GM13976 (cell line): ENCODE measurements at places on chromosomes 5 and 9.

DNA sequence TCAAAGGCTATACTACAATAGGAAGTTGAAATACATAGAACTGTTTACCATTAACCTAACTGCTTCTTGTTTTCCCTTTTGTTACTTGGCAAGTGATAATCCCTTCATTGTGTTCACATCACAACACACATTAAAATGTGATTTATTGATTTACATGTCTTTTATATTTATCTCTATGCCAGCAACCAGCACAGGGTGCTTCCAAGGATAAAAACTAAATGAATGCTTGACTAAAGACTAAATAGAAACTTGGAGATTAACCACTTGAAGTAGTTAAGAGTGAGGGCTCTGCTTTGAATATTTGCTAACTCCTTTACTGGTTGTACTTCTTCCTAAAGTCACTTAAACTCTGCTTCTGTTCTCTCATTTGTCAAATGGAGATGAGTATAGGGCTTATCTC is 1730.6 kb downstream of the EFNA5 start:
- no peak for DNase-seq

GRCh38 chr5:27388755-27389154 is 350.4 kb upstream of the CDH9 start:
- no peak for DNase-seq

- no peak for DNase-seq
Observed at GRCh38 chr5:16563686-16564085, 53.1 kb downstream of the RETREG1 start.

GRCh38 chr5:122959740-122960445 is 76.6 kb downstream of the PPIC start:
- no peak for DNase-seq

DNA sequence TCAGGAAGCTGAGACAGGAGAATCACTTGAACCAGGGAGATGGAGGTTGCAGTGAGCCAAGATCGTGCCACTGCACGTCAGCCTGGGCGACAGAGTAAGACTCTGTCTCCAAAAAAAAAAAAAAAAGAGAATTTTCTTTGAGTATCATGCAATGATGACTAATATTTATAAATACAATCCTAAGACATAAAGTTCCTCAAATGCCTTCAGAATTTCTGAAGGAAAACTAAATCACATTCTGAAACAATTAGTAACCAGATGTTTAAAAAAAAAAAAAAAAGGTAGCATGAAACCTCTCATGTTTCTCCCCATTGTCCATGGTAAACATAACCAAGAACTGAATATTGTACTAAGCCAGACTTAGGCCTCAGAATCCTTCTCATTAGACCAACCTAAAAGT is 23.1 kb downstream of the MLLT3 start:
- DNase-seq: no peak

GRCh38 chr9:121179930-121180681 is 21.6 kb downstream of the RAB14 start:
- DNase-seq: no peak

DNA sequence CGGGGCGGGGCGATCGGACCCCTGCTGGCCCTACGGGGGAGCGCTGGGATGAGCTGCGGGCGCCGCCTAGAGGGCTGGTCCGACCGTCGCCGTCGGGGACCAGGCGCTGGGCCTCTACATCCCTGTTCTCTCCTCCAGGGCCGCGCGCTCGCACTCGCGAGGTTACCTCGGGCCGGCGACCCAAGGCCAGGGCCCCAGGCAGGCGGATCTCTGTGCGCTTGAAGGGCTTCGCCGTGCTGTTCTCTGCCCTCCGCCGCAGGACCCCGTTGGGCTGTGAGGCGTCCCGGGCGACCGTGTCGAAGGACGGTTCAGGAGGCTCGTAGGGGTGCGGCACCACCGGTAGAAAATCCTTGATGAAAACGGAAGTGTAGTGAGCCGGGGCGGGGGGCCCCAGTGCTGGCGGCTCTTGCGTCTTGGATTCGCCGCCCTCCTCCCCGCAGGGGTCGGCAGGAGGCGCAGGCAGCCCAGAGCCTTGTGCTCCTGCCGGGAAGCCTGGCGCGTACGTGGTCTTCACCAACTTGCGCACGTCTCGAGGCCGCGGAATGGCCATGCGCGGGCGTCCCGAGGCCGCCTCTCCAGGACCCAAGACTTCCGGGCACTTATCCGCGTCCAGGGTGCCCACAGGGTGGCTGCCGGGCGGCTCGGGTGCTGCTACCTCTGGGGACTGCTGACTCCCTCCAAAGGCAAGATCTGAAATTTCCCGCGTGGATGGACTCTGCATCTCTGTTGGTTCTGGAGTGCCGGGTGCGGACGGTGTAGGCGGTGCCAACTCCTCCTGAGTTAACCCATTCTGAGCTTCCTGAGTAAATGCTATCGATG is 2.0 kb downstream of the PROB1 start:
- peak; percentile 91 for DNase-seq

- no peak for DNase-seq
Observed at GRCh38 chr5:143235423-143235822, 168.1 kb downstream of the NR3C1 start.

DNA sequence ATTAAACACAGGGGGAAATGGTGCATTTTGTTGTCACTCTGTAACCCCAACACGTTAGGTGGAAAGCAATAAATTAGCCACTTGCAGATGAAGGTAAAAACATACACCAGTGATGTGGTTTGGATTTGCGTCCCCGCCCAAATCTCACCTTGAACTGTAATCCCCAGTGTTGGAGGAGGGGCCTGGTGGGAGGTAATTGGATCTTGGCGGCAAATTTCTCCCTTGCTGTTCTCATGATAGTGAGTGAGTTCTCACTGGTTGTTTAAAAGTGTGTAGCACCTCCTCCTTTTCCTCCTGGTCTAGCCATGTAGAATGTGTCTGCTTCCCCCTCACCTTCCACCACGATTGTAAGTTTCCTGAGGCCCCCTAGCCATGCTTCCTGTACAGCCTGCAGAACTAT is 17.2 kb downstream of the EPB41L4A start:
- DNase-seq: no peak

- no peak for DNase-seq
Observed at GRCh38 chr5:132487095-132487428, 3.5 kb downstream of the IRF1 start.

DNA sequence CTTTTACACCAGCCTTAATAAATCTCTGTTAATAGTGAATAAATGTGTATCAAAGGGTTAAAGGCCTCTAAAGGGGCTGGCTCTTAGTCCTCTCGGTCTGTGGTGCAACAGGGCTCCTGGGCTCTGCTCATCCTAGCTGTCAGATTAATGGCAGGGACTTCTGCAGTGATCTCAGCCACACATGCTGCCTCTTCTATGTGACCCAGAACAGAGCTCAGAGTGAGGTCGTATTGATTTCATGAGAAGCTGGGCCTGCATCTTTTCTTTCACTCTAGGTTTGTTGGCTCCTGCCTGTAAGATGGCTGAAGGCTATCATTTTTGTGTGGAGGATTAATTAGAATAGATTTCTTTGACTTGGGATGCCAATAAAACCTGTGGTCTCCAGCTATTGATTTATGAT is 165.0 kb upstream of the GLRA1 start:
- DNase-seq: no peak

DNA sequence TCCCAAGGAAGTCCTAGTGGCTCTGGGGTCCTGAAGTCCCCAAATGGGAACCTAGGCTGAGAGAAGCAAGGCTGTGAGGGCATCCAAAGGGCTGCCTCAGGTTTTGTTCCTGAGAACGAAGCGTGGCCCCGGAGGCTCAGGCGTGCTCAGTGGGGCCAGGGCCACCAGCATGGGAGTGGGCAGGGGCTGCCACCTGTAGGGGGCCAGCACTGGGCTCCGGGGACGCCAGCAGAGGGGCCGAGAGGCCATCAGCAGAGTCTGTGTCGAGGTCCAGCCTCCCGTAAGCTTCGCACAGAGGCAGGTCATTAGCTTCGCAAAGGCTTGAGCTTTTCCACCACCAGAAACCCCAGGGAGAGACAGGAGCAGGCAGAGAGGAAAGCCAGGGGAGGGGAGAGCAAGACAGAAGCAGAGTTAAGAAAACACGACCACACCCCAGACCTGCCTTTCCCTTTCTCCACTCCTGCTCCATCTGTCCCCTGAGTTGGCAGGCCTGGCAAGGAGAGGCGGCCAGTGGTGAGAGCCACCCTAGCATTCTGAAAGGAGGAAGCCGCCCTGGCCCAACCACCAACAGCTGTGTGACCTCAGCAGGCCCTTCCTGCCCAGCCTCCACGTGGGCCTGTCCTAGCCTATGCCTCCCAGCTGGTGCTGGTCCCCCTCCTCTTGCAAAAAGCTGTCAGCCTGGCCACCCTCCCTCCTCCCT is 5.5 kb upstream of the SURF6 start:
- DNase-seq: no peak

- DNase-seq: no peak
Observed at GRCh38 chr9:75197561-75197960, 109.2 kb downstream of the OSTF1 start.

DNA sequence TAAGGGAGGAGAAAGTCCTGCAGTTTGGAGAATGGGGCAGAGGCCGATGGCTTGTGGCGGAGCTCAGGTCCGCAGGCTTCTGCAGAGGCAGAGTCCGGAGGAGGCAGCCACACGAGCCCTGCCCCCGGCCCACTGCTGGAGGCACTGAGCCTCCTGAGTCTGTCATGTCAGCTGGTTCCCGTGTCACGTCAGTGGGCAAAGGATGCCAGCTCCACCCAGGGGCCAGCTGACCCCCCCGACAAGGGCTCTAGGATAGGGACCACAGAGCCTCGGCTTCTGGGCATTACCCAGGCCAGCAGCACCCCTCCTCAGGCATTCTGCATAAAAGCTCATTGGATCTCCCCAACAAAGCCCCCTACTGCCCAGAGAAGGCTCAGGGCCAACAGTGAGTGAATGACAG is 8.5 kb downstream of the SH3PXD2B start:
- no peak for DNase-seq

- DNase-seq: no peak
Observed at GRCh38 chr9:68981789-68982188, 32.1 kb downstream of the PRKACG start.

DNA sequence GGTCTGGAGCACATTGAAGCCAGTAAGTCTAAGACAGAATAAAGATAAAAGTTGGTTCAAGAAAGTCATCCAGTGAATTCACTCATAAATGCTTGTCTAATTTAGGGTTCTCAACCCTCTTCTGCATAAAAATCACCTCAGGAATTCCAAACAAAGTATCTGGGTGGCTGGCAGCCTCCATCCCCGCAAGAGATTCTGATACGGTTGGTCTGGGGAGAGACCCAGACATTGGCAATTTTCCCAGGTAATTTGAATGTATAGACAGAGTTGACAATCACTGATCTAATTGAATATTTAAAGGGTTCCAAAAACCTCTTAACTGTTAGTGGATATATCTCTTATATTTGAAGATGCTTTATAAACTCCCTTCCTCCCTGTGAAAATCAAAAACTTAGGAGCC is 14.9 kb downstream of the ADAMTSL1 start:
- DNase-seq: no peak

- DNase-seq: no peak
Observed at GRCh38 chr5:13878357-13878756, 66.1 kb downstream of the DNAH5 start.

- DNase-seq: no peak
Observed at GRCh38 chr5:107469485-107470294, 201.0 kb downstream of the EFNA5 start.

GRCh38 chr9:85723215-85723614 is 18.5 kb downstream of the AGTPBP1 start:
- DNase-seq: no peak

DNA sequence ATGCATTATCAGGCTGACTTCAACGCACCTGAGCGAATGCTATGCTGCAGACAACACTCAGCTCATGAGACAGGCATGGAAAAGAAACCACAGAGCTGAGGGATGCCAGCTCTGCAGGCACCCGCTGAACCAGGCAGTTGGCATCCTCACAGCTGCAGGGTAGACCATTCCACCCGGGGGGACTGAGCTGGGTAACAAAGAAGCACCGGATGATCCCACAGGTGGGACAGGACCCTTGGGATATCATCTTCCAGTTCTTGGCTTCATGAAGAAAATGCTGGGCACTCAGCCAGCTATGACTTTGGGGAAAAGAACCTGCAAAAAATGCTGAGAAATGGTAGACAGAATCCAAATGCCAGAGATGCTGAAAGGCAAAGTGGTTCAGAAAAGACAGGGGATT is 9.6 kb downstream of the EPB41L4B start:
- DNase-seq: no peak

DNA sequence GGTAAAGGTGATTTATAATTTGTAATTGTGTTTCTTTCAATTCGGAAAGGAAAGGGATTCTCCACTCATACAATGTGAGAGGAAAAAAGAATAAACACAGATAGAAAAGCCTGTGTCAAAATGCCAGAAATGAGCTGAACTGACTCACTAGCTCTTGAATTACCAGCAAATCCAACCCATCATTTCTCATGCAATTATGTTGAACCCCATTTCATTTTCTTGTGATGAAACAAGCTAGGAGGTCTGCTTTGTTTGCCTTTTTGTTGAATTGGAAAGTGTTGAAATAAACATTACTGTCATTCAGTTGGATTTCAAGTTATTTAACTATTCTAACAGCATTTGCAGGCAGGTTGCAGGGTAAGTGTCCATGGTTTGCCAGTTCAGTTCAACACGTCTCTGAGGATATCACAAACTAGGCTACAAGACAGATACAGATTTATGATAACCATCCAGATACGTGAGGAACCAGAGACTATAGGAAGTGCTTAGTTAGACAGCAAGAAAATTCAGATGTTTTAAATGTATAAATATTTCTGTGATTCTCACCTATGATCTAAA is 547.2 kb downstream of the MAT2B start:
- no peak for DNase-seq

DNA sequence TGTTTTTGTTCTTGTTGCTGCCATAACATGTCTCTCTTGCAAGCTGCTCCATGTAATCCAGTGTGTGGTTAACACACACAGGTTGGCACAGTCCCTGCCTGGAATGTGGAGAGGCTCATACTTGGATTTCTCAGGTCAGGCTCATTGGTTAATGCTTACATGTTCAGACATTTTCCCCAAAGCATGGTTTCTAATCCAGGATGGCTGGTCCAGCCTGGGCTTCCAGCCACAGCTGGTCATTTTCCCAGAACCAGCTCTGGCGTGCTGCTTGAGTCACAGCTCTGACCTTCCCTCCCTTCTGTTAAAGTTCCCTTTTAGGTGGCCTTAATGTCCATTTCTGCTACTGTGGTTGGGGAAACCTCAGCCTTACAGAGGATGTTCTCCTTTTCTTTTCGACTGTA is 294.3 kb downstream of the TAF11L14 start:
- no peak for DNase-seq

GRCh38 chr9:73116031-73116430 is 35.6 kb upstream of the ANXA1 start:
- no peak for DNase-seq

DNA sequence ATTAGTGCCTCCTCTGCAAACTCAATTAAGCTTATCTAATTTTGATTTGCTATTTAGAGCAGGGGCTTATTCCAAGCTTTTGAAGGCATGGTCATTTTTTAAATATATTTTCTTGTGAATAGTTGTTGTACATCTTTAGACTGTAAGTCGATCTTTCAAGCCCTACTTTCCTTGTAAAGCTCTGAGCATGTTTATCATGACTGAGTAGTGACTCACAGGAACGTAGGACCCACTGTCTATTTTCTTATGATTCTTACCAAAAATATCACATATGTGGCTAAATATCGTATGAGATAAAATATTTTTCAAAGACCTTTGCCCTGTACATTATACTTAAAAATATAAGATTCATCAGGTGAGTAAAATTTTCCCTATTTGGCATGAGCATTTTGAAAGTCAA is 440.4 kb upstream of the GRIN3A start:
- DNase-seq: no peak
